ENCODE measurements at places on chromosomes 2 and 18. TPM values are rescaled to one million over a fixed set of nuclear protein-coding genes. Genes with fewer than 3 reads are reported as not detected.
A peak's percentile ranks its signal among the peaks of the same experiment; 100 is the strongest.

DNA sequence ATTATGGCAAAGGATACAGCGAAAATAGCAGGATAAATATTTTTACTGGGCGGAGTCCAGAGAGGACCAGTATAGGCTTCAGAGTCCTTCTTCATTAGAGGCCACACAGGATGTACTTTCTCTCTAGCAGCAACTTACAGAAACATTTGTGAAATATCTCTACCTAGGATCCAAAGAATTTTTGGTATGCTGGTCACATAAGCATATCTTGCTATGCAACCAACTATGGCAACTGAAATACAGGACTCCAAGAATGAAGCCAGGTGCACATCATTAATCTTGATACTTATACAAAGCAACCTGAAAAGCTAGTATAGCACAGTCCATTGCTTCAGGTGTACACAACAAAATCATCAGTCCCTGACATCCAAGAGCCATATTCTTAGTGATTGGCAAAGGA lies 59.1 kb upstream of the NABP1 start:
- DNase-seq: no peak

DNA sequence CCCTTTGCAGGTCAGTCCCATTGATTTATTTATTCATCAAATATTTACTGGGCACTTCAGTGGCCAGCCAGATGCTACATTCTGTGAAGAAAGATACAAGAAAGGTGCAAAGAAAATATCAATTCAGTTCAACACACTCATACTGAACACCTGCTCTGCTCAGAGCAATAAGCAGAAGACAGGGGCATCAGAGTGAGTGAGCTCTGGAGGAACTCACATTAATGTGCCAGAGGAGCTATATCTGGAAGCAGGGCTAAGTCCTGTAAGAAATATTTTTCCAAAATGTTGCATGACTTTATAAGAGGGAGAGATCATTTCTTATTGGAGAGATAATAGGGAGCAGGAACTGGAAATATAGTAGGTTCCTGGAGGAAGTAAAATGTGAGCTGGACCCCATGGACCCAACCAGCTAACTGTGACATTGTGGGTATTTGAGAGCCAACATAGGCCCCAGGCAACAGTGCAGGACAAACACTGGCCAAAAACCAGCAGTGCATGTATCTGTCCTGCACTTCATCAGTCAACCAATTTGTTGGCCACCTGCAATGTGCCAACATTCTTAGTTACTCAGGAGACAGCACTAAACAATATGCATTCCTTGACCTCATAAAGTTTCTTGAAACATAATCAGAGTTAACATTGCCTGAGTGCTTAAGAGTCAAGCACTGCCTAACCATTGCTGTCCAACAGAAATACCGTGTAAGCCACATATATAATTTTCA lies 102.7 kb upstream of the PTPRM start:
- DNase-seq: no peak

- DNase-seq: no peak
Measured at GRCh38 chr2:172438741-172439508, 11.5 kb downstream of the ITGA6 start.

DNA sequence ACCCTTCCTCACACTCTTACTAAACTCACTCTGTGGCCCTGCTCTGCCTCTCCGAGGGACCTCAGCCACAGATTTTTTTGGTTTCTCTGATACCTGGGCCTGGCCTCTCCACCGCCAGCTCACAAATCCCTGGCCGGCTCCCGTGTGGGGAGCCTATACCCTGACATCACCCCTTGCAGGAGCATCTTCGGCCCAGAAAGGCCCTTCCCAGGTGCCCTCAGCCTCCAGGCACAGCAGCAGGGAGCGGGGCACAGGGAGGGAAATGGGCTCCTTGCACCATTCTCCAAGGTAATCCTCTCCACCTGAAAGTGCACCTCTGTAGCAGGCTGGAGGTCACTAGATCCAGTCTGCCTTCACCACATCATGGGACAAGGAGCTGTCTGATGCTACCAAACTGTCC lies 43.2 kb downstream of the CRACDL start:
- DNase-seq: peak; percentile 4

GRCh38 chr2:211903961-211904360 lies 634.6 kb downstream of the ERBB4 start:
- no peak for DNase-seq

- DNase-seq: no peak
Measured at GRCh38 chr2:99184811-99185210, 3.8 kb downstream of the MRPL30 start.

GRCh38 chr2:159456500-159457426 lies 159.6 kb downstream of the BAZ2B start:
- DNase-seq: no peak

GRCh38 chr2:71100195-71100964 lies 29.6 kb downstream of the MCEE start:
- DNase-seq: peak; percentile 88

GRCh38 chr2:71722286-71722685 lies 268.9 kb downstream of the DYSF start:
- no peak for DNase-seq

- no peak for DNase-seq
Measured at GRCh38 chr2:177882501-177882900, 190.1 kb downstream of the PDE11A start.

GRCh38 chr2:36058953-36059352 lies 296.6 kb upstream of the CRIM1 start:
- no peak for DNase-seq

GRCh38 chr2:2831633-2832032 lies 500.6 kb upstream of the MYT1L start:
- no peak for DNase-seq

DNA sequence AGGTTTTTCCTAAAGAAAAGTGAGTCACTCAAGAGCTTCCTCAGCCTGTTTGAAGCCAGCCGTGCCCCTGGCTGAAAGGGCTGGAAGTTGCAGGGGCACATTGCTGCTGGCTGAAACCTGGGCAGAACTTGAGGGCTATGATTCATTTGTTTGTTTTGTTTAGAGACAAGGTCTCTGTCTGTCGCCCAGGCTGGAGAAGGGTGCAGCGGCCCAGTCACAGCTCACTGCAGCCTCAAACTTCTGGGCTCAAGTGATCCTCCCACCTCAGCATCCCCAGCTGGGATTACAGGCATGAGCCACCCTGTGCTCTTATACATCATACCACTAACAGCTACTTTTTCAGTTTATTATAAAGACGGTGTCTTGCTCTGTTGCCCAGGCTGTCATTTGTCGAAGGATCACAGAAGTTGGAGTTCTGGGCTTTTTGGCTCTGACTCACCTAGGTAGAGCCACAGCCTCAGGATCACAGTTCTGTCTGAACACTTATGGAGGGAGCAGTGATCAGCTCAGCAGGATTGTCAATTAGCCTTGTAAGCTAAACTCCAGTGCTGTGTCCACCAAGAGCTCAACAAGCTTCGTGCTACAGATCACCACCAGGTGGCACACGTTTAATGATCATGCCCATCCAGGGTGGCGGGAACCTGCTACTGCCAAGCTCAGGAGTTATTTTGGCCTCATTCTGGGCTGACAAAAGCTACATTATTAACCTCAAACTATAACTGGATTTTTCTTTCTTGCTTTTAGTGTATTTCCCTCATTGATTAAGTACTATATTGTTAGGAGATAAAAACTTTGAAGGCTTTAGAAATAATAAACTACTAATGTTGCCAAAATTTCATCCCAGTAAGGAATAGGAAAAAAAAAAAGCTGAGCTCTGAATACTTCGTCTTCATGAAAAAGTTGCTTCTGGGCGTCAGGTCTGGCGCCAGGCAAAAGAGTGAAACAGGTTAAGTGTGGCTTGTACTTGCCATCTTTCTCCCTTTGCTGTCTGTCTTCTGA lies 57.9 kb downstream of the ARHGEF33 start:
- peak; percentile 86 for DNase-seq

GRCh38 chr2:127058246-127058953 lies 48.6 kb downstream of the BIN1 start:
- DNase-seq: no peak

- no peak for DNase-seq
Measured at GRCh38 chr2:184119989-184120800, 478.1 kb upstream of the ZNF804A start.

- DNase-seq: no peak
Measured at GRCh38 chr2:152304836-152305235, 30.1 kb upstream of the FMNL2 start.

The LCT gene
- total RNA-seq: 0.69 TPM

The DCDC2C gene
- total RNA-seq: 0.39 TPM

The SP5 gene
- 9.2 TPM for total RNA-seq

The CCDC178 gene
- total RNA-seq: not detected

The CNGA3 gene
- total RNA-seq: not detected

The OLA1 gene
- 47.9 TPM for total RNA-seq

The DNAH6 gene
- 0.74 TPM for total RNA-seq

The GULP1 gene
- total RNA-seq: 86.9 TPM

The MRPL53 gene
- total RNA-seq: 155 TPM
